ENCODE measurements at places on chromosomes 7 and 10.

DNA sequence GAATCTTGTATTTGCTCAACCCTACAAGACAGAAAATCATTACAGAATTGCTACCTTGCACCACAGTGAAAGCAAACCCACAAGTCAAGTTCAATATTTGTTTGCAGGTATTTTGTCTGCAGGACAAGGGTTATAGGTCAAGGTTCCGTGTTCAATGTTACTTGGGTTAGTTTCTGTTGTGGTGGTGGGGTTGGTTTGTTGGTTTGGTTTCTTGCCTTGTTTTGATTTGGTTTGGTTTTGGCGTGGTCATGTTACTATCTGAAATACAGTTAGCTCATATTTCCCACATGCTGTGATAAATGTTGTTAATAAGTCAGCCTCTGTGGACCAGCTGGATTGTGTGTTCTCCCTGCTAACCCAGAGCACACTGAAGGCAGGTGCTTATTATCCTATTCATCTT is 75.6 kb upstream of the INSIG1 start:
- DNase-seq = no peak

- DNase-seq = no peak
These were observed 13.8 kb upstream of the MPP7 start for GRCh38 chr10:28316696-28317095.

DNA sequence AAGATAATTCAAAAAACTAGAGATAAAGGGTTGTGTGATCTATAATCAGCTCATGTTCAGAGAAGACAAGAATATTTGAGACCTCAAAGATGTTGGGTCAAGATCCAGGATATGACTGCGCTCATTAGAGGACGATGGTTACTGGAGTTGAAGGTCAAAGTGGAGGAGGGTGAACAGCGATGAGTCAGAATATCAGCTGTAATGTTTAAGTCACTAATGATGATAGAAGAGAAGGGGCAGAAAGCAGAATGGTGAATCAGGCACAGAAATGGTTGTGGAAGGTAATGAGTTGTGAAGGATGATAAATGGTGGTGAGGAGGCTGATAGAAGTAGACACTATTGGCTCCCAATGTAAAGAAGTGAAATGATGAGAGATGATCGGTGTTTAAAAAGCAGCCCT is 540.3 kb downstream of the INHBA start:
- no peak for DNase-seq

DNA sequence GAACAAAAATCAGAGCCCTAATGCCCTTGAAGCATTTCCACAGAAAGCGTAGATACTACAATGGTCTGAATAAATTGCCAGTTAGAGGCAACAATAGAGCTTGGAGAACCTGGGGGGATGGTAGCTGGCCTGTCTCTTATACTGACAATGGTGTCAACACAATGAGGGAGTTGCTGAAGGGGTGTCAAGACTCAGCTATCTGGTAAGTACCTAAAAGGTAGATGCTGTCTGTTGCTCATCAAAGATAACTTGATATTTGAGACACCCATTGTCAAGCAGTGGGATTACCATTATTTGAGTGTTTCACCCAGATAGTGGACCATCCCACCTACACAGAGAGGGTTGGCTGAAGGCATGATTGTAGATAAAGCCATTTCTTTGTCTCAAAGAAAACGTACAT is 72.8 kb downstream of the PDE1C start:
- no peak for DNase-seq

GRCh38 chr10:361203-362081 is 226.2 kb downstream of the ZMYND11 start:
- no peak for DNase-seq

DNA sequence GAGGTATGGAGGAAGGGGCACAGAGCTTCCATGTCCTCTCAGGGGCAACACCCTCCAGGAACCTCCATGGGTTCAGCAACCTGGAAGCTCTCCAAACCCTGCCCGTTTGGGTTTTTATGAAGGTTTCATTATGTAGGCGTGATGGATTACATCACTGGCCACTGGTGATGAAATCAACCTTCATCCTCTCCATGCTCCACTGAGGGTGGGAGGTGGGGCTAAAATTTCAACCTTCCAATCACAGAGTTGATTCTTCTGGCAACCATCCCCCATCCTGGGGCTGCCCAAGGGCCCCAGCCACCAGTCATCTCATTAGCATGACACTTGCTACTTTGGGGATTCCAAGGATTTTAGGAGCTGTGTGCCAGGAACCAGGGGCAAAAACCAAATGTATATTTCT is 90.1 kb downstream of the TEX36 start:
- no peak for DNase-seq

GRCh38 chr7:80773787-80774508 is 135.5 kb downstream of the CD36 start:
- DNase-seq = no peak

- DNase-seq = no peak
These were observed 11.9 kb upstream of the SFR1 start for GRCh38 chr10:104109908-104110662.

- no peak for DNase-seq
These were observed 147.1 kb downstream of the SLC25A13 start for GRCh38 chr7:96174812-96175211.

GRCh38 chr7:157937406-157937805 is 600.6 kb downstream of the DNAJB6 start:
- DNase-seq = no peak

DNA sequence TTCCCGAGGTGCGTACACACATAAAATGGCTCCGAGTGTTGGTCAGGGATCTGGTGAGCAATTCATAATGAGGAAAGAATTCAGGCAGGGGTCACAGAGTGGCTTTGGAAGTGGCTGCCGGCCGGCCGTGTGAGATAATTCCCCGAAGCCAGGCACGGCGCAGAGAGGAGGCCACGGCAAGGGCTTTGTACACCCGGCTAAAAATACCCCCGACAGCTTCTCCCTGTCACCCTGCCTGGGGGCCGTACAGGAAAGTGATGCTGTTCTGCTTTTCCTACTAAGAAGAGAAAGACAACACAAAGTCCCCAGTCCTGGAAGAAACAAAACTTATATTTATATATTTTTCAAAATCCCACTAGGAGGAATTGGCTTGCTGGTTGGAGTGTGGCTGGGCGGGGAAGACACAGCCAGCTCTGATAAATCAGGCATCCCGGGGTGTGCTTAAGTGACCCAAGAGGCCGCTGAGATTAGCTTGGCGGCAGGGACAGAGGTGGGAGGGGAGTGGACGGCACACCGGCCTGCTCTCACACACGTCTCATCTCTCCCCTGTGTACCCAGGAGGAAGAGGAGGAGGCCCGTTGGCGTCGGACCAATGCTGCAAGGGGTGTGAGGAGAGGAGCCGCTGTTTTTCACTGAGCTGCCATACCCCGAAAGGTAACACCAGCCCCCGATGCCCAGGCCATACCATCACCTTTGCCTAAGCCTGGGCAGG is 70.5 kb downstream of the ZMIZ1 start:
- DNase-seq = no peak

DNA sequence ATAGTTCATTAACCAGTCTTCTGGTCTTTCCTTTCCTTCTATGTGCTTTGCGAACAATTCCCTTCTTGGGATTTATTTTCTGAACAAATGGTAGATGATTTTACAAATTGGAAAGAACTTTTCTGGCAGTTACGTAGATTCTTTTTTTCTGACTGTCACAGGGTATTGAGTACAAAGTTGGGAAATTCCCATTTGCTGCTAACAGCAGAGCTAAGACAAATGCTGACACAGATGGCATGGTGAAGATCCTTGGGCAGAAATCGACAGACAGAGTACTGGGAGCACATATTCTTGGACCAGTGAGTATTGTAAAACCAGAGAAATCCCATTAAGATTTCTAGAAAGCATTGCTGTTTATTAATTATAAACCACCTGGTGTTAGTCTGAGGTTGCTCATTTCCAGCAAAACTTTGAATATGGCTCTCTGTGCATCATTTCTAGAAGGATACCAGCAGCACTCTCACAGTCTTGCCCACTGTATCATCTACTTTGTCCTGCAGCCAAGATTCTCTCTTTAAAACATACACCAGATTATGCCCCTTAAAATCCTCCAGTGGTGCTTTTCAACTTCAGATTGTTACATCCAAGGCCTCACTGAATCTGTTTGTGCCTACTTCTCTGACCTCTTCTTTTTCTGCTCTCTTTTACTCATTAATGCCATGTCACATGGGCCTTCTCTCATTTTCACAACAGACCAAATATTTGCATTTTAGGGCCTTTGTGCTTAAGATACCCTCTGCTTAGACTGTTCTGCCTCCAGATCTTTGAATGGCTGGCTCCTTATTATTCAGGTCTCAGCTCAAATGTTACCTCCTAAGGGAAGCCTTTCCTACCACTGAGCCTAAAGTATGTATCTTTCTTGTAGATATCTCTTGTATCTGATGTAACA is 27.0 kb downstream of the DLD start:
- no peak for DNase-seq

DNA sequence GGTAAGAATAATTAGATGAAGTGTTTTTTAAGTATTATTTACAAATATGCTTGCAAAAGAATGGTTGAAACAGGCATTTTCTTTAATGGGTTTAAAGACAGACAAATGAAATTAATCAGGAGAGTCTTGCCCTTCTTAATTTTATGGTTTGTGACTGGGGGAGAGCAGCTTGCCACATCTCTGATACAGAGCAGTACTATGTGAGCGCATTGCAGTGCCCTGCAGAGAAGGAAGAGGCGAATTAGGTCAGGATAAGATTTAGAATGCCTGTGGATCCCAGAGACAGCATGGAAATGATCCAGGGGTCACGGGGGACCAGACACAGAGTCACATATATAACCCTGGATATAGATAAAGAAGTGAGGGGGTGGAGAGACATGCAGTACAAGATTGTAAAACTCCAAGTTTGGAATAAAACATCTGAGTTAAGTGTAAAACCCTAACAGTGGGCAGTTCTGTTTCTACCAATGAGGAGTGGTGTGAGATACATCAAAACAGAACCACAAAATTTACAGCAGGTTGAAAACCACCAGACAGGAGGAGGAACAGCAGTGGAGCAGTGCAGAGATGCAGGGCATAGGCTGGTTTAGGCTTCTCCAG is 125.5 kb downstream of the FAM204A start:
- no peak for DNase-seq

- DNase-seq = no peak
These were observed 99.0 kb downstream of the UBE2H start for GRCh38 chr7:129853661-129854268.

- DNase-seq = no peak
These were observed 11.5 kb downstream of the C10orf71 start for GRCh38 chr10:49310460-49310859.

GRCh38 chr7:68680235-68680872 is 917.9 kb upstream of the AUTS2 start:
- no peak for DNase-seq

DNA sequence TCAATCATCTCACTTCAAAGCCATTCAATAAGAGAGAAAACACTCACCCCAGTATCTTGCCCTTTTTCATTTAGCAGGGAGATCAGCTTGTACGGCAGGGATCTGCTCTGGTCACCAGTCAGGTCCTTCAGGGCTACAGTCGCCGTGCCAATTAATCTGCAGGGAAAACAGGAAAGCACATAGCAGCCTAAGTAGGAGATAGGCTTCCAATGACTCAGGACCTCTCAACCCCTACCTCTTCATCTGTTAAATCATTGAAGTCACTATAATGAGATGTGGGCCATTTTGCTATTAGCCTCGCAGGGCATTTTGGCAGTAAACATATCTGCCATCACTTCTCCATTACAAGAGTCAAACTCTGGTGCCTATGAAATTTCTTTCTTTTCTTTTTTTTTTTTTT is 50.8 kb downstream of the MYOF start:
- no peak for DNase-seq

DNA sequence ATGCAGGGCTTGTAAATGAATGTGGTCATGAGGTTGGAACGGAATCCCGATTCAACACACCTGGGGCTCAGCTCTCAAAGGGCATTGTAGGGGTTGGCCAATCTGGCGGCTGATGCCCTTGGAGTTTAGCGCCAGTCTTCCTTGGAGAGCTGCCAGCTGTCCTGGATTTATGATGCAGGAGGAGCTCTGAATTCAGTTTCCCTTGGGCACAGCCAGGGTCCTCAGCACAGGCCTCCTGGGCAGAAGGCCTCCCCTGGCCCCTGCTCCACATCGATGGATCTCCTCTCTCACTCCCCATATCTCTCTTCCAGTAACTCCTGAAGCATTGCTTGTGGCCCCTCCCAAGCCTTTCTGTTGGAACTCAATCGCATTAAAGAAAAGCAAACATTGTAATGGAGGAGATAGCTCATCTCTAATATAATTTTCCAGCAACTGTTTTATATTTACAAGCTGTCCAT is 985 bp upstream of the CYTH3 start:
- no peak for DNase-seq

DNA sequence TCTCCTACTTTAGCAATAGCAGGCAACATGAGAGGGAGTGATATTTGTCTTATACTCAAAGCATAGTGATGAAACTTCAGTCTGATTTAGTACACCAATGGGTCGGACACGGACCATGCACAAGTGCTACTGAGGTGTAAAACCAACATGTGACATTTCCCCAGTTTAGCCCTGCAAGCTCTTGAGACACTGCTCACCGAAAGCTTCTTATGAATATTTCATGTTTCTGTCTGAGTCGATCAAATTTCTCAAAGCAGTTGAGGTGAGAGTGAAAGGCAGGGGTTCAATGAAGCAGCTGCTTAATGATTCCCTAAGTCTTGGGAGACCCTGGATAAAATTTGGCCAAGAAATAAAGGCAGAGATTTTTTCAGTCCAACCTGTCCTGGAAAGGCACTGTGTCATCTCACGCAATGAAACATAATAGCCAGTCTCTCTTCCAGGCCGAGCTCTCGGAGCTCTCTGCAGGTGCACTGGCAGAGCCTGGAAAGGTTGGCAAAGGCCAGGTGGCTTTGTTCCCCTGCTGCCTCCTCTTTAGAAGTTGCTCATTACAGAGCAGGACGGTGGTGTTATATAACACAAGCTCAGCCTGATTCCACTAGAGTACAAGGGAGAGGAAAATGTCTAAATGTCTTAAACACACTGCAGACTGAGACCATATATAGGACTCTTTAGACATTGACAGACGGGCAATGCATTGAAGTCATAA is 33.9 kb upstream of the XPNPEP1 start:
- no peak for DNase-seq

DNA sequence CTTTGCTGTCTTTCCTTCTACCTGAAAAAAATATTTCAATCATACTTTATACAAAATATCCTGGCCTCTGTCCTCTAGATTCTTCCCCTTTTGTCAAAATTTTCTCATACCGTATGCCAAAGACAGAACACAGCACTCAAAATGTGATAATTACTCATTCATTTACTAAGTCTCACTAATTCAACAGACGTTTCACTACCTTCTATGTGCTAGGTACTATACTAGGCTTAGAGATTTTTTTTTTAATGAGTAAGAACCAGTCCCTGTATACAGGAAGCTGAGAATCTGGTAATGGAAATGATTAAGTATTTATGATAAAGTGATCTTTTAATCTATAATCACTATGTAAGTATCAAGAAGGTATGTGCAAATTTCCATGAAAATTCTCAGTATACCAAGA is 128.0 kb downstream of the ELAPOR2 start:
- no peak for DNase-seq

DNA sequence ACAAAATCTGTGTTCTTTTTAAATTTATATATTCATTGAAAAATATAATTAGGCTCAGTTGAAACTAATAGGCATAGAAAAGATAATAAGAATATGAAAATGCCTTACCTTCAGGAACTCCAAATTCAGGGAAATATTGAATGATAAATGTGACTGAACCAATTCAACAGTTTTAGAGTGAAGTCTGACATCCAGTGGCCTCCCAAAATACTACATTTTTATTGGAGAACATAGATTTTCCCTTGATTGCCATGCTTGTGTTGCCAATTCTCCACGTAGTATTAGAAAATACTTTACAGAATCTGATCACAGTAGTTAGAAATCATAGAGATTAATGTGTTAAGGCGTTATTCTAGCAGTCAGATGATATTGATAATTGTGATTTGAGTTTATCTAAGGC is 1246.7 kb downstream of the GATA3 start:
- no peak for DNase-seq
